RKO (cell line): ENCODE measurements at places on chromosomes 13 and 19.

DNA sequence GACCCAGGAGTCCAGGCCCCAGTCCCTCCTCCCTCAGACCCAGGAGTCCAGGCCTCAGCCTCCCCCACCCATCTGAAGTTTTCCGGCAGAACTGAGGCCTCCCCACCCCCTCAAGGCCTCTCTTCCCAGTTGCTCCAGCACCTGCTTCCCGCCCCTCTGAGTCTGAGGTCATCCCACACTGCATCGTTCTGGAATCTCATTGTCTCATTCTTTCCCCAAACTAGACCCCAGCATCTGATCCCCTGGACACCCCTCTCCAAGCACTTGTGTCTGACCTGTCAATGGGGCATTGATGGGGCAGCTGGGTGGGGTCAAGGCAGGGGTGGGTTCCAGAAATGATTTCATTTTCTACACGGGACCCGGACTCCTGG, 793 bp upstream of the SBK2 start:
- peak; percentile 37 for DNase-seq

- DNase-seq = peak; percentile 42
Measured at GRCh38 chr13:72221276-72221962, 354.4 kb upstream of the DACH1 start.

DNA sequence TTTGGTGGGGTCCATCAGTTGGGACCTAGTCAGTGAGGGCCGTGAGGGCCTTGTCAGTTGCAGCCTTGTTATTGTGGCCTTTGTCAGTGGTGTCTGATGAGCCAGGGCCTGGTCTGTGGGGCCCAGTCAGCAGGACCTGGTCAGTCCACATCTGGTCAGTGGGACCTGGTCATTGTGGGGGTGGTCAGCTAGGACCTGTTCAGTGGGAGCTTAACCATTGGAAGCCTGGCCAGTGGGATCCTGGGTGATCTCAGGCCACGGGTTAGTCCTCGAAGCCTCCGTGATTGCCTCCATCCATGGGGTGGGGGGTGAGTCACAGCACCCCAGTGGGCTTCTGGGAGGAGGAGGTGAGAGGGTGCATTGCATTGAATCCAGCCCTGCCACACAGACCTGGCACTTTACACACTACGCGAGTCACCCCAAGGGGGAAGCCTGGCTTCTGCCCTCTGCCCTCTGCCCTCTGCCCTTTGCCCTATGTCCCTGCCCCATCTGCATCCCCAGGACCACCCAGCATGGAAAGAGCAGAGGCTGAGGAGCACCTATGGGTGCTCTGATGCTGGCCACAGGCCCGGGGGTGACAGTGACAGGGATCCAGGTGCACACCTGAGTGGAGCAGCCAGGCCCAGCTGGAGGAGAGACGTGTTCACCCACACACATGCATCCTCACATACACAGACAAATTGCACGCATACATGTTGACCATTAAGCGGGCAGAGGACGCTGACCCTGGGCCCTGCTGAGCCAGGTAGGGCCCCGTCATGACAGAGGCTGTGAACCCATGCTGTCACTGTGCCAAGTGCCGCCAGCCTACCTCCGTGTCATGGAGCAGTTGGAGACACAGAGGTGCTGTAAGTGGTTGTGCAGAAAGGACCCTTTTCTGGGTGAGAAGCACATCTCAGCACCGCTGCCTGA, 59.8 kb upstream of the TPM4 start:
- no peak for DNase-seq

DNA sequence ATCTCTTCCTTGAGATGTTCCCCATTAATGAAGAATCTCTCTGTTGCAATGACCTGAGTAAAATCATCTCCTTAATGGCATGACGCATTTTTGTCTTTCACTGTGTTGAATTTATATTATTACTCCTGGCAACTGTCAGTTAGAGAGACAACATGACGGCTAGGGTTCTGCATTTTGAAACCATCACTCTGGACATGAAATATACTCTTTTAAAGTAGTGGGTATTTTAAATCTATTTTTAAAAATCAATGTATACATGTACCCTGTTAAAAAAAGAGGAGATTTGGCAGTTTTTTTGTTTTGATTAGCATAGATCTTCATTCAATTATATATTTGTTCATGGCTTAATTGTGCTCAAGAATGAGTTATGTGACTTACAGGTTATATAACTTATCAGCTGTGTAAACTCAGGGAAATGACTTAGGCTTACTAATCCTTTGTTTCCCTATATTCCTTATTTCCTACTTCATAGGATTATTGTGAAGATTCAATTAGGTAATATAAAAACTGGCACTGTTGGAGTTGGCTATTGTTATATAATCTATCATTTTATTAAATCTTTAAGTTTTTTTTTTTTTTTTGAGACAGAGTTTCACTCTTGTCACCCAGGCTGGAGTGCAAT, 632.0 kb upstream of the SPRY2 start:
- DNase-seq = no peak

DNA sequence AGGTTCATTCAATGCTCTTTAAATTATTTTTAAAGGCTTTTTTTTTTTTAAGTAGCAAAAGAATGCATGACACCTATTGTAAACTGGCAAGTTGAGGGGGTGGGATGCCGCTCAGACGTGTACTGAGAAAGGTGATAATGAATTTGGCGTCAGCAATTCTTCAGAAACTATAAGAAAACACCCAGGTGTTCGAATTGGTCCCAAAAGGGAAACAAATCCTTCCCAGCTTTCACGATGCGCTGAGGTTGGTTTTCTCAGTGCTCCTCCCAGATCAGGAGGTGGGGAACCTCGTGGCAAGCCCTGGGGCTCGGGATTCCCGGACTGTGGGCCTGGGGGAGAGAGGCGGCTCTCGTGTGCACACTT, 543 bp upstream of the FAM124A start:
- DNase-seq = no peak

GRCh38 chr13:43422116-43422515, 364.7 kb downstream of the ENOX1 start:
- DNase-seq = no peak

DNA sequence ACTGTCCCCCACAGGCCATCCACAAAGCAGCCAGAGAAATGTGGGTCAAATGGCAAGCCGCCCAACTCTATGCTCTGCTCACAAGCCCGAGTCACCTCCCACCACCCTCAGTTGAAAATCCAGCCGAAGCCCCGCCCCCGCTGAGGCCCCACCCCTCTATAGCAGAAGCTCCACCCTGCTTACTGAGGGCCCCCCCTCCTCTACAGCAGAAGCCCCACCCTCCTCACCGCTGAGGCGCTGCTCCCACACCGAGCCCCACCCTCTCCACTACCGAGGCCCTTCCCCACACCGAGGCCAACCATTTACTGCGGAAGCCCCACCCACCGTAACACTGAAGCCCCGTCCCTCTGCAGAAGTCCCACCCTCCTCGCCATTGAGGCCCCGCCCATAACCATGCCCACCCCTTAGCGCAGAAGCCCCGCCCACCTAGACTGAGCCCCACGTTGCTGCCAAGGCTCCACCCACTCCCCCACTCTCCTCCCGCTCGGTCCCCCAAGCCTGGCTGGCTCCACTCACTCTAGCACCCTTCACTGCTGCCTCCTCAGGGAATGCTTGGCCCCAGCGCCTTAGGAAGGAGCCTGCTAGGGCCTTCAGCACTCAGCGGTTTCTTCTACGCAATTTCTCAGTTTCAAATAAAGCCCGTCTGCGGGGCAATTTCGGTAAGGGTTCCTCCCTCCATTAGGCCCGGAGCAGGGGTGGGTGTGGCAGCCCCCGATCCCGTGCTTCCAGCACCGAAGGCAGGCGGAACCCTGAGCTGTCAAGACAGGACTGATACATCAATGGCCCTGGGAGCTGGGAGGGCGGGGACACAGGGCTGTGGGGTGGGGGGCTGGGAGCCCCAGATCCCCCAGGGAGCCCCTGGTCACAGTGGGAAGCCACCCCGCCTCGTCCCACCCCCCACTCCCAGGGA, 9.0 kb upstream of the MYDGF start:
- no peak for DNase-seq

DNA sequence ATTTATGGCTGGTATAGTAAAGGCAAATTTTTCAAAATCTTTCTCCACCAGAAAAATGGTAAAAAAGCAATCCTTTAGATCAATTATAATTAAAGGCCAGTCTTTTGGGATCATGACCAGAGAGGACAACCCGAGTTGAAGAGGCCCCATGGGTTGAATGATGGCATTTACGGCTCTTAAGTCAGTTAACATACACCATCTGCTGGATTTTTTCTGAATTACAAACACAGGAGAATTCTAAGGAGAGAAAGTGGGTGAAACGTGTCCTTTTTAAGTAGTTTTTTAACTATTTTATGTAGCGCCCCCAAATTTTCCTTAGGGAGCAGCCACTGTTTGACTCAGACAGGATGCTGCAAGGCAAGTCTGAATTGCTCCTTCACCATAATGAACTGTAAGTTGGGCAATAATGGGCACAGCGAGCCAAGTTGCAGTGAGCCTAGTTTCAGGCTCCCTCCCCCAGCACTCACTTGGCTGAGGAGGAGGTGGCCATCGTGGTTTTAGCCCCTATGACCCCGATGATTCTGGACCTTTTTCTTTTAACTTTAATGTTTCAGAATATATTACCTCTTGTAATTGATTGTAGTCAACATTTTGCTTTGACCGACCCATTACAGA, 13.6 kb upstream of the ZNF611 start:
- peak; percentile 77 for DNase-seq

GRCh38 chr13:98940325-98941001, 37.4 kb downstream of the DOCK9 start:
- no peak for DNase-seq

DNA sequence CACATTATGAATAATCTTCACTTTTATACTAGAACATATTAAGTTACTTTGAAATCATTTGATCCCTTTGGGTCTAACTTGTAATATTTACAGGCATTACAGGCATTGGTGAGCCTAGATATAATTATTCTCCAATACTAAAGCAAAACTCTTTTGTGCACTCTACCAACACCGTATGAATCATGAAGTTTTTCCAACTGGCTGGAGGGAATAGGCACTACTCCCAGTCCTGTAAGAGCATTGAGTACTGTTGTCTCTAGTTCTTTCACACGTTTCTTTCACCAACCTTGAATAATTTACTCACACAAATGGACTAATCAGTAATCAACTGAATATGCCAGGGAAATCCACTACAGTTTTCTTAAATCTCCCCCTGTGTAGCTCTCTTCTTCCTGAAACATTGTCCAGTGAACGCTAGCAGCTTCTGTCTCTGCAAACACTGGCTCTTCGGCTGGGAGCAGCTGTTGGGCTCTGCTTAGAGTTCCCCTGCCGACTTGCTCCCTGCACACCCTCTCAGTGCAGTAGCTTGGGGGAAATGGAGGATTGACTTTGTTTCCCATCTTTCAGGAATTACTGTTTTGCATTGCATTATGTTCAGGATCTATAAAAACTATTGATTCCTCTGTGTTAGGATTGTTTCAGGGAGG, 476.7 kb downstream of the RFC3 start:
- no peak for DNase-seq

- no peak for DNase-seq
Measured at GRCh38 chr13:39362652-39363381, 240.2 kb downstream of the LHFPL6 start.

- DNase-seq = no peak
Measured at GRCh38 chr13:74922963-74923362, 559.0 kb downstream of the TBC1D4 start.

DNA sequence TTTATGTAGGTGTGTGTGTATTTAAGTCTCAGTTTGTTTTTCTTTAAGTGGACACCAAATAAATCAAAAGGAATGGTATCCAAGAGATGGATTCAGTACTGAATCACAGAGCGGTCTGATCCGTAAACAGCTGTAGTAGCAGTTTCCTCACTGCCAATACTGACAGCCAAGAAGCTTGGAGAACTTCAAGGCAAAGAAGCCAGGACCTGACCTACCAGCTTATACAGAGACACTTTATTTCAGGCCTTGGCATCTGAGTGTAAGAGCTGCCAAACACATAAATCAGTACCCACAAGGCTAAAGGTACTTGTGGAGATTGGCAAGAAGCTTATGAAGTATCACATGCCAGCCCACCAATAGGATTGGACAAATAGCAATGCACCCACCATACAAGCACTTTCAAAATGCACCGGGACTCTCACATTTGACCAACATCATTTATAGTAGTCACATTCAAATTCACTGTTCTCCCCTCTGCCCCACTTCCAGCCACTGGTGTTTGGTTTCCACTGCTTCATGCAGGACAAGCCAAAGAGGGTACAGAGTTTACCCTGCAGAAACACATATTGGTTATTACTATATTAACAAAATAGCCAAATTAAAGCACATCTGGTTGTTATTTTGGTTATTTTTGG, 357.9 kb downstream of the KLF12 start:
- DNase-seq = no peak

- peak; percentile 67 for DNase-seq
Measured at GRCh38 chr13:94315188-94315587, 164.3 kb downstream of the DCT start.

DNA sequence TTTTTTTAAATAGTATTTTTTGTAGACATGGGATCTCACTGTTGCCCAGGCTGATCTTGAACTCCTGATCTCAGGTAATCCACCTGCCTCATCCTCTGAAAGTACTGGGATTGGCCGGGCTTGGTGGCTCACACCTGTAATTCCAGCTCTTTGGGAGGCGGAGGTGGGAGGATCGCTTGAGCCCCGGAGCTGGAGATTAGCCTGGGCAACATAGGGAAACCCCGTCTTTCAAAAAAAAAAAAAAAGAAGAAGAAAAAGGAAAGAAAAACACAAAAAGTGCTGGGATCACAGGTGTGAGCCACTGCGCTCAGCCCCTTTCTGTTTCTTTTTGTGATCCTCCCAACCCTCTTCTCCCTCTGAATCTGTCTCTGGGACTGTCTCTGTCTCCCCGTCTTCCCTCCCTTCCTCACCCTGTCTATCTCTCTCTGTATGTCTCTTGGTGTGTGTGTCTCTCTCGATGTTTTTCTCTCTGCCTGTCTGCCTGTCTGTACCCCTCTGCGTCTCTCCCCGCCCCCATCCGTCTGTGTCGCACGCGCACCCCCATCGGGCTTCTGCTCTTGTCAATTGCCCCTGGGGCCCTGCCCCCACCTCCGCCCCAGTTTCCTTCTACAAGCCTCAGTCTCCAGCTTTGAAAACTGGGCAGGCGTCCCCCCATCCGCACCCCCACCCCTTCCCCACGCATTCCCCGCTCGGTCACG, 540 bp upstream of the ZFP36 start:
- DNase-seq = peak; percentile 70

DNA sequence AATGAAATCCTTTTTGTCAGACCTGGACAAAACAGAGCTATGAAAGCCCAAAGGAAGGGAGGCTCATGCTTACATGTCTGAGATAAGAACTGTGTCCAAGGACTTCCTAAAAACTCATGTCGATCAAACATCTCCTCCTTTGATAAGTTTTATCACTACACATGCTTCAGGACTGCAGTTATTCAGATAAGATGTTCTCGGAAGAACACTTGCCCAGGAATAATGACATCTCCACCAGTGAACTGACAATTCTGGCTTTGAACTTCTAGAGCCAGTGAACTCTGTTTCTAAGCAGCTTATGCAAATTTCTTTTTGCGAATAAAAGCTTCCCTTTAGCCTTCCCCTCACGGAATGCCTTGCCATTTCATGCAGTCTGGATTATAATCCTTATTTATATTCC, 561.6 kb downstream of the TBC1D4 start:
- no peak for DNase-seq

DNA sequence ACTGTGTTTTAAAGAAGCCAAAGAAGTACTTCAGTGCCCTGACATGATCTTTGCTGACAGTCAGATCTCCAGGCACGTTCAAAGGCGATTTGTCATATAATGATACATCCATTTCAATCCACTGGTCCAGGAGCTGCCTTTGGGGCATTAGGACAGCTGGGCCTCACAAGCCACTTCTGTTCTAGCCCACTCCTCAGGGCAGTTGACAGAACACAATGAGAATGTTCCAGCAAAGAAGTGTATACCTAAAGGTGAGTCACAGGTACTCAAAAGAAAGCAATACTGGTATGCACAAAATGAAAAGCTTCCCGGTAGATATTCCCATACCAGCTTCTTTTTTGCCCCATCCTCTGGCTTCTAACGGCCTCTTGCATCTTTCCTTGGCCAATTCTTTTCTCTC, 12.5 kb upstream of the MAP3K10 start:
- no peak for DNase-seq
